A549 treated with dexamethasone at 1 μM for 4 hours (cell line): ENCODE measurements at places on chromosomes 2 and 18. TPM values are rescaled to one million over a fixed set of nuclear protein-coding genes. Genes with fewer than 3 reads are reported as not detected.

VIT gene
- total RNA-seq = not detected in 5 replicates

HTRA2 gene
- total RNA-seq = 31.4 to 39.0 TPM (median 38.8 TPM) in 5 replicates

TEKT4 gene
- not detected in 5 replicates for total RNA-seq

APOB gene
- 0.01 to 0.02 TPM (median 0.01 TPM) in 3 of 5 replicates, not detected in the others for total RNA-seq

FEV gene
- 0.20 TPM in 1 of 5 replicates, not detected in the others for total RNA-seq

IL36A gene
- total RNA-seq = not detected in 5 replicates
